ENCODE measurements at places on chromosomes 2 and 18. TPM values are rescaled to one million over a fixed set of nuclear protein-coding genes. Genes with fewer than 3 reads are reported as not detected.

DNA sequence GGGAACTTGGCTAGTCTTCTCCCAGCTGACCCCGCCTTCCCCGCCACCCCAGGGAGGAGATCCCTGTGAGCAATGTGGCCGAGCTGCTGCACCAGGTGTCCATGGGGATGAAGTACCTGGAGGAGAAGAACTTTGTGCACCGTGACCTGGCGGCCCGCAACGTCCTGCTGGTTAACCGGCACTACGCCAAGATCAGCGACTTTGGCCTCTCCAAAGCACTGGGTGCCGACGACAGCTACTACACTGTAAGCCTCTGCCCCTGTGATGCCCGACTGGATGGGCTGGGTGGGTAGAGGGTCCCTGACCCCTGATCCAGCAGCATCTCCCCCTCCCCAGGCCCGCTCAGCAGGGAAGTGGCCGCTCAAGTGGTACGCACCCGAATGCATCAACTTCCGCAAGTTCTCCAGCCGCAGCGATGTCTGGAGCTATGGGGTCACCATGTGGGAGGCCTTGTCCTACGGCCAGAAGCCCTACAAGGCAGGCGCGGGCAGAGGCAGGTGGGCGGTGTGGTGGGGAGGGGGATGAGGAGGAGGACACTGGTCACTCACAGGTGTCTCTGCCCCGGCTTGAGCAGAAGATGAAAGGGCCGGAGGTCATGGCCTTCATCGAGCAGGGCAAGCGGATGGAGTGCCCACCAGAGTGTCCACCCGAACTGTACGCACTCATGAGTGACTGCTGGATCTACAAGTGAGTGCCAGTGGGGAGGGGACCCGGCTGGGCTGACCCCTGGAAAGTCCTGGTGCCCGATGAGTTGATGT is 24.2 kb downstream of the ZAP70 start:
- DNase-seq, result no peak

DNA sequence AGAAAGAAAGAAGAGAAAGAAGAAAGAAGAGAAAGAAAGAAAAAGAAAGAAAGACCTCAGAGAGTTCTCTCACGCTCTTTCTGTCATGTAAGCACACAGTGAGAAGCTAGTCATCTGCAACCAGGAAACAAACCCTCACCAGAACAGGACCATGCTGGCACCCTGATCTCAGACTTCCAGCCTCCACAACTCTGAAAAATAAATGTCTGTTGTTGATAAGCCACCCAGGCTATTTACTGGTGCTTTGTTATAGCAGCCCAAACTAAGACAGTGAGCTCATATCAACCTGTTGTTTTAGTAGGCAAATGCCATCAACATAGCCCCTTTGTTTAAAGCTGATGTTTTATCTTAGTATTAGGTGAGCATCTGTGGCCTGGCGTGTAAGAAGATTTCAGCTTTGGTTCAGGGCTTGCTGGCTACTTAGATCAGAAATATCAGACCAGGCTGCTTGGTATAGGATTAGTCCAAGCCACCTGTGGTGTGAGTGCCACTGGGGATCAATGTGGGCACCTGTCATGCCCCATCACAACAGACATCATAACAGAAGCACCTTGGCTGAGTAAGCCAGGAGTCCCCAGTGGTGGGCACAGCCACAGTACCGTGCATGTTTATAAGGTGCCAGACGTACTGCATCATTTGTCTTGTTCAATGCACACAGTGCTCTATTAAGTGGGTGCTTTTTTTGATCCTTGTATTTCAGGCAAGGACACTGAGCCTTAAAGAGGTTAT is 94.4 kb downstream of the LBH start:
- no peak for DNase-seq

Gene AP1S3
- 3.0 TPM for total RNA-seq

DNA sequence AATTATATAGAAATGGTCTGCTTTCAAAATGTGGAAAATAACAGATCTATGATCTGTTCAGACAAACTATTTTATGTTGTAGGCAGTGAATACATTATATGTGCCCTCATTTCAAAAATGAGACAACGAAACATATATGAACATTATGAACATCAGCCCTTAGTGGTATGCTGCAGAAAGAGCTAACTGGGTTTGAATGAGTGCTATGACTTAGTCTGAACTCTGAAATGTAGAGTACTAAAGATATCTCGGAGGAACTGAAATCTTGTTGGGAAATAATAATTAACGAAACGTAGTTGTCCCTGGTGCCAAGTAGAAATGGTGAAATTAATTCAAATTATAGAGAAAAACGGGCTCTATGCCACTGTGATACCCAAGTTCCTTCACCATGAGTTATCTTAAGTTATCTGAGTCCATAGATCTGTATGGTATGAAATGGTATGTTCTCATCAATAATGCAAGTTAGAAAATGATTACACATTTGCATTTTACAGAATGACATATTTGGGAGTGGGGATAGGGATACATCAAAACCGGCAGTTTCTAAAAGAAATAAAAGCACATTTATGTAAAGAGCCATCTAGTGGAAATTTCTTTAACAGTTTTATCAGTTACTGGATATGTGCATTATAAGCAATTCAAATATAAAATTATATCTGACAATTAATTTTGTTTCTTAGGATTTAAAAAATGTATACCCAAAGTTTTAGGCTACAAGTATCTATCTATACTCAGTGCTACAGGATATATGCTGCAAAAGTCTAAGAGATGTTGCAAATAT is 26.7 kb downstream of the STARD6 start:
- no peak for DNase-seq

Gene EVA1A
- 122 TPM for total RNA-seq

GRCh38 chr2:198641161-198641560 is 816.6 kb downstream of the SATB2 start:
- DNase-seq, result peak; percentile 30

GRCh38 chr18:61992923-61993322 is 100.1 kb upstream of the RNF152 start:
- peak; percentile 80 for DNase-seq

- no peak for DNase-seq
These were observed 62.6 kb downstream of the SMAD7 start for GRCh38 chr18:48887905-48888772.

GRCh38 chr2:143581134-143581533 is 451.9 kb downstream of the ARHGAP15 start:
- no peak for DNase-seq

- no peak for DNase-seq
These were observed 131.6 kb upstream of the DNAJC10 start for GRCh38 chr2:182584462-182584861.

- no peak for DNase-seq
These were observed 47.3 kb upstream of the ATP6V1B1 start for GRCh38 chr2:70888366-70888922.

Gene AMER3
- total RNA-seq, result not detected

Gene EVX2
- total RNA-seq, result not detected

Gene CHRND
- total RNA-seq, result not detected

GRCh38 chr2:95312543-95313201 is 15.5 kb downstream of the KCNIP3 start:
- DNase-seq, result no peak

Gene LYG2
- not detected for total RNA-seq

Gene NAT8
- total RNA-seq, result not detected

GRCh38 chr2:111654829-111655228 is 229.2 kb downstream of the ANAPC1 start:
- DNase-seq, result no peak

GRCh38 chr2:30179536-30179935 is 32.7 kb downstream of the YPEL5 start:
- DNase-seq, result no peak

- DNase-seq, result no peak
These were observed 96.4 kb upstream of the DDX18 start for GRCh38 chr2:117718048-117718447.

Gene LHCGR
- total RNA-seq, result not detected

Gene EFEMP1
- 128 TPM for total RNA-seq

DNA sequence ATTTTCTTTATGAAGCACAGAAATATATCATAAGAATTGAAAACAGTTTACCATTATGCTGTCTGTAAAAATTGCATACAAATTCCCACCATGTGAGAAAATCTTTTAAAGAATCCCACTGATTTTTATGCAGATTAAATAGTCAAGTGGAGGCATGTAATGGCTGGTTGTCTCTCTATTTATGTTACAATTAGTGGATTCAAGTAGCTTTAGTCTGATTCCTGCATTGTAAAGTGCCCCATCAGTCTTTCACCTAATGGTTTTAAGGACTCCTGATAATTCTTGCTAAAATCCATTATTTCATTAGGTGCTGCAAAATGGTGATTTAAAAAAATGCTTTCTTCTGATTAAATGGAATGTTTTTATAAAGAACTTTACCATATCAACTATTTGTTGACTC is 148.4 kb upstream of the MYO3B start:
- DNase-seq, result no peak

- DNase-seq, result no peak
These were observed 332.4 kb downstream of the IRS1 start for GRCh38 chr2:226467221-226467620.

GRCh38 chr2:177478029-177478428 is 85.5 kb downstream of the AGPS start:
- no peak for DNase-seq

Gene SAG
- total RNA-seq, result not detected

GRCh38 chr18:811182-811891 is 705 bp downstream of the YES1 start:
- peak; percentile 35 for DNase-seq

Gene TMEM182
- total RNA-seq, result 11.1 TPM

DNA sequence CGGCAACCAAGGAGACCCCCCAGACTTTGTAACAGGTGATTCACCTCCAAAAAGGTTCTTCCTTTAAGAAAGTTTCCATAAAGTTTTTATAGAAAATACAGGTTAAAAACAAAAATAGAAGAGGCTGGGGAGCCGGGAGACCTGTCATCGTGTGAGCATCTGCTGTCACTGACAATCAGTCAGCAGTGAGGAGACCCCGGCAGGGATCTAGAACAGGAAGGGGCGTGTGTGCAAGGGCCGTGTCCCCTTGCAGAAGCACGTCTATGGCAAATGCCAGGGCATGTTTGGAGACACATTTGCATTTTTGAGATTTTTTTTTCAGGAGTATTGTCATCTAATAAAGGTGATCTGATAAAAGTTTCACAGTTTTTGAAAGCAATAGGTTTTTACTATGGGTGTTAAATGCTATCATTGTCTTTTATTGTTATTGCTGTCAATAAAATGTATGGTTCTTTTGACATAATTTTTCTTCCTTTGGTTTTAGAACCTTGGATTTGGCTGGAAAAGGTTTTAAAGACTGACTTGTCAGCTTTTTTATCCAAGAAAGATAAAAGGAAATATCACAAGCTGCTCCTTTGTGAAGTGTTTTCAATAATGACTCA is 52.1 kb downstream of the MTCL1 start:
- DNase-seq, result no peak

DNA sequence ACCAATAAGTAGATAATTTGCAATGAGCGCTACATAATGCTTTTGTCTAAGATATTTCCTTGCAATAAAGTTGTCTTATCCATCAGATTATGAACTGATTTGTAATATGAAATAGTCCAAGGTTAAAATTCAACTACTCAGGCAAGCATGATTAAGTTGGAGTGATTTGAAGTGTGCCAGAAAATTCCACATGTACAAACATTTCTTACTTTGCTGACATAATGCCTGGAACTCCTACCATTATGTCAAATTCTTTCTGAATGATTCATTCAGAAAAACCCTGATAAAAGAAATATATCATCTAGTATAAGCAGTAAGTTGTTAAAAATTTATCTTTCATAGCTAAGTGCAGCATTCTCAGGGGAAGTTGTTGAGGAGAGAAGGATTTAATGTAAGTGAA is 87.3 kb downstream of the CBLN2 start:
- DNase-seq, result no peak

Gene MAL
- 11.3 TPM for total RNA-seq
